ENCODE measurements at places on chromosomes 7 and 10.

DNA sequence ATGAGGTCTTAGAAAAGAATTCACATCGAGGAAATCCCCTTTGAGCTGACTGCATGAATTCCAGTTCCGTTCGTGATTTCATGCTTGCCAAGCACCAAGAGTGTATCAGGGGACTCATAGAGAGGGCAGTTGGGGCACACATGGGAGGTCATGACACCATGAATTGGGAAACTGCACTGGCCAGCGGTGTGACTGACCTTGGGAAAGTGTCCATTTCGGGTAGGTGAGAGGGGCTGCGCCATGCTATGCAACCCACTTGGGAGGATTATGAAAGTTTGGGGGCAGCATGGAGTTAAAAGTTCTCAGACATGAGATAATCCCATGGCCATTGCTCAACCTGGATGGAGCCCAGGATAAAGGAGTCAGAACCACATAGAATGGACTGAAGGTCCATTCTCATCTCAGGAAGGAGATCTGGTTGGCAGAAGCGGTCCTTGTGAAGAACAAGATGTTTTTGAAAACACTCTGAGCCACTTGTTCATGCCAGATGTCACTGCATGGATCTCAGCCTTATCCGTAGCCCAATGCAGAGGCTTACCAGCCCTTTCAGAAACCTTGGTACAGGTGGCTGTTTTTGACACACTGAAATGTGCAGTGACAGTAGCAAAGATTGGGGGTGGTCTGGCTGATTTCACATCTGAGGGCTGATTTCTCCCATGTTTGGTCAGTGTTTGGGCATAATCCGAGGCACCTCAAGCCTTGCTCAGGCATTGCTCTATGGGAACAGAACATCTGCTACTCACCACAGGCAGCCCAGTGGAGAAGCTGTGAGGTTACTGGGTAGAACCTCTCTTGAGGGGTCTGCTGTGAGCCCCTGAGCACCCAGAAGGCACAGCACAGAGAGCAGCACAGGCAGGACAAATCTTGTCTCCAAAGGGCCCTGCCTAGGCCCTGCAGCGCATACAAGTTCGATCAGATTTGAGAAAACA lies 252.3 kb downstream of the CXCL12 start:
- DNase-seq, result no peak

DNA sequence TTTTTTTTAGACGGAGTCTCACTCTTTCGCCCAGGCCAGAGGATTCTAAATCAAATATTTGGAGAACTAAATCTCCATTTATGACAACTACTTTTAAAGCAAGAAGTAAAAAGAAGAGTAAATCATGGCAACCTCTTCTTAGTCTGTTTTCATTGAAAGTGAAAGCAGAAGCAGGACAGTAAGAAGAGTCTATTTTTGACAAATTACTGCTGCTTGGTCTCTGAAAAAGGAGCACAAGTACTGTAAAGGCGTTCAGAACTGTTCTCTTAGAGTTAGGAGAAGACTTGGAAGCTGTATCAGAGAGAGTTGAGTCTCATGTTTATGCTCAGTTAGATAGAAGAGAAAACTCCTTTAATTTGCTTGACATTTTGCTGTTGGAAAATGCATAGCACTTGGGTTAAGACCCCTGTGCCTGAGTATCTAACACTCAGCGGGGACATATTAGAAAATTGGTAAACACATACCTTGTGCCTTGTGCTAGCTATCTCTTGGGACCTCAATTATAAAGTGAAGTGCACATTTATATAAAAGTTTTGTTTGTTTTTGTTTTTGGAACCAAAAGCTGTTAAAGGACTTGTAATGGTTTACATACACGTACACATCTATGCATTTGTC lies 433.0 kb downstream of the ANKRD7 start:
- DNase-seq, result no peak

GRCh38 chr10:102410429-102411073 lies 8.0 kb downstream of the PSD start:
- no peak for DNase-seq

GRCh38 chr10:62562101-62562500 lies 187.9 kb downstream of the ZNF365 start:
- no peak for DNase-seq

DNA sequence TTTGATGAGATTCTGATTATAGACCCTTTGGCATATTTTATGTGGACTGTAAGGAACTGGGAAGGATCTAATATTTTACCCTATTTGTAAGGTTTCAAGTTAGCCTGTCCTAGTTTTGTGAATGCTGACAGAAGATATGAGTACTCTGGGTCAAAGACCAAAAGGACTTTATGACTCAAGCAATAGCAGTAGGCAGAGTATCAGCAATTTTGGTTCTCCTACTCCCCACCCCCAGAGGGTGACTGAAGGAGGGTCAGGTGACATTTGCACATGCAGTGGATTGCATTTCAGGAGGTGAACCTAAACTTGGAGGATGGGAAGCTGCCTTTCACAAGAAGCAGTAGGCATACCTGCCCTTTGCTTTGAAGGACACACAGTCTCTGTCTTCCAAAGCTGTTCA lies 84.0 kb upstream of the KLF6 start:
- DNase-seq, result no peak

GRCh38 chr10:65993451-65993850 lies 932.4 kb upstream of the LRRTM3 start:
- no peak for DNase-seq

DNA sequence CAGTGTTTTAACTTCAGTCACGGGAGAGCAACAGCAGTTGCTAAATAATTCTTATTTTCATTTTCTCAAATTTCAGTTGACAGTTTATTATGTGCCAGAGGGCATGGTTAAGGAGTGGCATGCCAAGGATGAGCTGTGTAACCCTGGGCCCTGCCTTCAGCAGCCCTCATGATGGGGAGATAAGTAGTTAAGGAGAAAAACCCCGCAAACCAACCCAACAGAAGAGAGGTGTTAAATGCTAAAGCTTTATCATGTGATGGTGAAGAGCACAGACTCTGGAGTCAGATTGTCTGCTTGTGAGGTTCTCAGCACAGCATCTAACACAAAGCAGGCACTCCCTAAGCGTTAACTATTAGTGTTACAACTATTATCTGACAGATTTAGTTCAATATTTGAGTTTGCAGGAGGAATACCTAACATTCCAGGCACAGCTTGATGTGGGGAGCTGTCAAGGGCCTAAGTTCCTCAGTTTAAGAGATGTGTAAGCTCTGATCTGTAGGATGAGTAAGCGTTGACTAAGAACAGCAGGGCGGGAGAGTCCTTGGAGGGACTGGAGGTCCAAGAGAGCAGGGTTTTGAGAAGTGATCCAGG lies 29.6 kb downstream of the STAM start:
- DNase-seq, result no peak

DNA sequence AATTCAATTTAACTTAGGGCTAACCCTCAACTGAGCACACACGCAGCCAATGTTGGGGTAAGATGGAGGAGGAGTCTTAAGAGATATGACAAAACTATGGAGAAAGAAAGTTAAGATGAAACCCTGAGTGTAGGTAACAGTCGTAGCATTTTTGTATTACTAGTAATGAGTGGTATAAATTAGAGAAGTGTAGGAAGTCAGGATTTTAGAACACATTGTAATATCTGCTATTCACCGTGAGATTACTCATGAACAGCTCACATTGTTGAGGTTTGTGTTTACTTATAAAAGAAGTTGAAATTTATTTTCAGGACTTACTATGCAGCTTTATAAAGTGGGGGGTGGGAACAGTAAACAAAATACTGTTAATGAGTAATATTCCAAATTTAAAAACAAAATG lies 107.2 kb downstream of the ARHGAP21 start:
- DNase-seq, result no peak

DNA sequence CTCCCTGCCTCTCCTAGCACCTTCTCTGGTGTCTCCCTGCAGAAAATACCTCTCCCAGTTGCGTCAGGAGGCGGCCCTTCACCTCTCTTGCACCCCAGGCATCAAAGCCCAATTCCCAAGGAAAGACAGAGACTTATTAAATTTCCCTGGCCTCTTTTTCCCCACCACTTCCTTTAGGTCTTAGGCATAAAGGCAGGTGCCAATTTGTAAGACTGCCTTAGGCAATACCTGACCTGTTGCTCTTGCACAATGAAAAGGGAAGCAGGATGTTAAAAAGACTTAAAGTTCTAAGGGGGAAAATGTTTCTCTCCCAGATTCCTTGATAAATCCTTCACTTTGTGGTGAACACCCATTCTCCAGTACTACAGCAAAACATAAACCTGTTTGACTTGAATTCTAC lies 186.7 kb downstream of the SLC25A13 start:
- no peak for DNase-seq

- DNase-seq, result no peak
Measured at GRCh38 chr7:11579141-11579540, 252.9 kb downstream of the THSD7A start.

DNA sequence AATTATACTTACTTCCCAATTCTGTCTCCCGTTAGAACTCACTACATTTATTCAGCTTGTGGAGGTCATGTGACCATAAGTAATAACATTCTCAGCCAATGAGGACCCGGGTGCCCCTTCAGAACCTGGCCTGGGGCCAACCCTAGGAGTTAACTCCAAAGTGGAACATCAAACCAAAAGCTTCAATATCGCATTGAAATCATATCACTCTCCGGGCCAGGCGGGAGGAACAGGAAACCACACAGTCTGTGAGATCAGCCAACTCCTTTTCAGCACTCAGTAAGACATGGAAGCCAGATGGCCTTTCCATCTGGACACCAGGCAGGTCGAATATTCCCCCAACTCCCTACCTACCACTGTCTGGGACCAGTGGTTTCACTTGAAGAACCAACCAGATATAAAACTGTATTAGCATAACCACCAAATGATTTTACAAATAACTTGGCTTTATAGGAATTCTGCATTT lies 5.5 kb downstream of the CREB3L2 start:
- no peak for DNase-seq

GRCh38 chr10:114577133-114577532 lies 80.9 kb downstream of the ABLIM1 start:
- DNase-seq, result no peak

- no peak for DNase-seq
Measured at GRCh38 chr7:5283421-5284303, 919 bp downstream of the SLC29A4 start.

GRCh38 chr10:88048312-88048711 lies 184.9 kb downstream of the PTEN start:
- DNase-seq, result no peak

GRCh38 chr10:60518745-60519144 lies 129.1 kb upstream of the ANK3 start:
- no peak for DNase-seq

DNA sequence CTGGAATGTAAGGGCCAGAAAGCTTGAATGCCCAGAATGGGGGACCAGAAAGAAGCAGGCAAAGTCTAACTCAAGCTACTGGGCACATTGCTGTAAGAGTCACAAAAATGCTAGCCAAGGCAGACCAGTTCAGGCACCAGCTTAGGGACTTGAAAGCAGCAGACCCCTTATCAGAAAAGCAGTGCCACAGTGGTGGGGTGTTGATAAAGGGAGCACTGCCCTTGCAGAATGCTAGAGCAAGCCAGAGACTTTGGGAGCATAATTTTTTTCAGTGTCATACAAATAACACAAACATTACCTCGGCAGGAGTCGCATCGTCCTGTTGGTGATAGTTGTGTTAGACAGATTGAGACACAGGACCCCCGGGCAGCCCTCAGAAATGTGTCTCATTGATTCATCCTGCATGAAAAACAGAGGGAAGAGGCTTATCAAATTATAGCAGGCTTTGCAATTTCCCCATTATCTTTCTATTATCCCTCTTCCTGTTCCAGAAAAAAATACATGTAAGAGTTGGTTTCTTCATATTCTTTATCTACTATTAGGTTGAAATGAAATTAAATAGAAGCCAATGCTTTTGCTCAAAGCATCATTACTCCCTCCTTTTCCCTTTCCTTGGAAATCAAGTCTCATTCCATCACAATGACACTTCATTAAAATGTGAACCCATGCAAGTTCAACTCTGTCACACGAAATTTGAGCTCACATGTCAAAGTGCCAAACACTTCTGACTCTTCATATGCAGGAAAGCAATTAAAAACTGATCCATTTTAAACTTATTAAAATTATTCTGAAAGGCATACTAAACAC lies 13.4 kb downstream of the LRRC17 start:
- no peak for DNase-seq

DNA sequence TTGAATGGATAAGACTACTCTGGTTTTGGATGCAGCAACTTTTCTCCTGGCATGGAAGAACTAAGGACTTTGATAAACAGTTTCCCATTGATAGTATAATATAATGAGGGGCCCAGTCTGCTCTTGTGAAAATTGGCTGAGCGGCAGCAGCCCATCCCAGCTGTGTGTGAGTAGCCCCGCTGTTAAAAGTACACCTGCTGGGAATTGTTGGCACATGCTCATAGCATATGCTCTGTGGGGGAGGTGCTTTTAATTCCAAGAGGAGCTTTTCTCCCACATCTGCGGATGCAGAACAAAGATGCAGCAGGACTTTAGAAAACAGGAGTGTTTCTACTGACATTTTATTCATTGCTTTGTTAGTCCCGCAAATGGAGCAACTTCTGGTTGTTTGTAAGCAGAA lies 19.0 kb downstream of the SRI start:
- DNase-seq, result peak; percentile 95

DNA sequence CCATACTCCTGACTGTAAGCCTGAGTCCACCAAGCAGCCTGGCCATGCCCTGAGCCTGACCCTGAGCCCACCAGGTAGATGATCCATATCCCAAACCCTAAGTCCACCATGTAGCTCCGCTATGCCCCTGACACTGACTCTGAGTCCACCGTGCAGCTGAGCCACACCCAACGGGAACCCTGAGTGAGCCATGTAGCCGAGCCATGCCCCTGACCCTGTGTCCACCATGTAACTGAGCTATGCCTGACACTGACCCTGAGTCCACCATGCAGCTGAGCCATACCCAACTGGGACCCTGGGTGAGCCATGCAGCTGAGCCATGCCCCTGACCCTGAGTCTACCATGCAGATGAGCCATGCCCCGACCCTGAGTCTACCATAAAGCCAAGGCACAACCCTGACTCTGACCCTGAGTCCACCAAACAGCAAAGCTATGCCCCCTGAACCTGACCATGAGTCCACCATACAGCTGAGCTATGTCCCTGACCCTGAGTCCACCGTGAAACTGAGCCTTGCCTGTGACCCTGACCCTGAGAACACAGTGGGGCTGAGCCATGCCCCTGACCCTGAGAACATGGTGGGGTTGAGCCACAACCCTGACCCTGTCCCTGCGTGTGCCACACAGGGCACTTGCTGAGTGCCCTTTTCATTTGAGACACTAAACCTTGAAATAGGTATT lies 299.8 kb downstream of the TNS3 start:
- DNase-seq, result no peak

DNA sequence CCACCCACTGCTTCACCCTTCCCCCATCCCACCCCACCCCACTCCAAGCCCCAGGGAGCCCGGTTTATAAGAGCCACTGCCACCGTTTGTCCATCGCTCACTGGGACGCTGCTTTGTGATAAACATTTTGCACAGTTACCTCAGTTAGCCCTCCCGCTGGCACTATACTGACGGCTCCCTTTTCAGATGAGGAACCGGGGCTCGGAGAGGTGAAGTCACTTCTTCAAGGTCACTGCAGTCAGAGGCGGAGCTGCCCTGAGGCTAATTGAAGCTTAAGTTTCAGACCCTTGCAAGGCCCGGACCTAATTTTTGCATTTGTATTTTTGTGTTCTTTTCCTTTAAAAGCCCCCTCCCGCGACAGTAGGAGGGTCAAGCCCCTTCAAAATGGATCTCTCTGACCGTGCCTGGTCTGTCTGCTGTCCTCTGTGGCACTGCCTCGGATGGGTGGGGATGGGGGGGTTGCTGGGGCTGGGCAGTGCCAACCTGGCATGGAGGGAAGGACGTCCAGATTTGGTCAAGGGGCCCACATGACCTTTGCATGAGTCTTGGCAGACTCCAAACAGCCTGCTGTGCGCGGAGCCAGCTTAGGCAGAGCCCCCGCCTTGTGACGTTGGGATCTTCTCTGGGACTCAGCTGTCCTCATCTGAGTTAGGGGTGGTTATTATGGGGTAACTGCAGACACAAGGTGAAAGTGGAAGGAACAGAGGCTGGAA lies 17.7 kb upstream of the NODAL start:
- DNase-seq, result no peak

Measured in NCI-H1105 (cell line).